Activated naive CD8-positive, alpha-beta T cell treated with anti-CD3 and anti-CD28 coated beads for 36 hours (primary cell): ENCODE measurements at places on chromosomes 6 and 20. TPM values are rescaled to one million over a fixed set of nuclear protein-coding genes. Genes with fewer than 3 reads are reported as not detected.

Gene TP53TG5
- 0.41 TPM for total RNA-seq

DNA sequence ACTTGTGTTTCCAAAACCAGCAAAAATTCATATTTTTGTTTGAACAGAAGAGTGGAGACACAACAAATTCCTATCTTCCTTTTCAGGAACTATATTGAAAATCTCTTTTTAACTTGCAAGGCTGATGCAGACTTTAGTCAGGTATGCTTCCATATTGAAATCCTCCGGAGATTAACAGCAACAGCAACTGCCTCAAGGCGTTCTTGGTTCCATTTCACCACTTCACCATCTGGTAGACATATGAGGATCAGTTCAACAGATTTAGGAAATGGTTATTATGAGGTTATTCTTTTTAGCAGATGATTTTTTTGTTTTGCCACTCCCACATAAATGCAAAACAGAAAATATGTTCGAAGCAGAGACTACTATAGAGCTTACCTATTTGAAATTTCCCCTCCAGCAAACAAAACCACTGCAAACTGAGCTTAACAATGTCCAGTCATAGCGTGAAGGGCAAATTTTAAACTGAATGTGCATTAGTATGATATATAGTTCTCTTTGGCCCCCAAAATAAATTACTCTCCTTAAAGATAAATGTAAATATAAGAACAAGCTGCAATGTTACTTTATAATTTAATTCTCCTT lies 520.5 kb upstream of the ADGRB3 start:
- H3K36me3 ChIP-seq = no peaks in the 10 kb centered on the region
- H3K27ac ChIP-seq = no peak overlapping the region
- H3K4me3 ChIP-seq = no peak overlapping the region
- H3K27me3 ChIP-seq = no peaks in the 10 kb centered on the region
- DNase-seq = no peak

Gene OPRM1
- total RNA-seq = not detected

DNA sequence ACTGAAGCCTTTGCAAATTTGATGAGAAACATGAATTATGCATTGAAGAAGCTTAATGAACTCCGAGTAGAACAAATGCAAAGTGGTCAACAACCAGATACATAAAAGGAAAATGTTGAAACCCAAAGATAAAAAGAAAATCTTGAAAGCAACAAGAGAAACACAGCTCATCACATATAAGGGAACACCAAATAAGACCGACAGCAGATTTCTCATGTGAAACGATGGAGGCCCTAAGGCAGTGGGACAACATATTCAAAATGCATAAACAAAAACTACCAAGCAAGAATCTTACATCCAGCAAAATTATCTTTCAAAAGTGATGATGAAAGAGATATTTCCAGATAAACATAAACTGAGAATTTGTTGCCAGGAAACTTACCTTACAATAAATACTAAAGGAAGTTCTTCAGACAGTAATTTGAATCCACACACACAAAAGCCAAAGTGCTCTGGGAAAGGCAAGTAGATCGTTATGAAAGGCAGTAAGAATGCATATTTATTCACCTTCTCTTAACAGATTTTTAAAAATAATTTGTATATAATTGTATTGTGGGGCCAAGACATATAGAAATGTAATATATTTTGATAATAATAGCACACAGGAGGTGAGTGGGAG lies 22.5 kb downstream of the SLC52A3 start:
- no peak for DNase-seq
- H3K36me3 ChIP-seq = peaks cover 10% of the 10 kb centered on the region
- H3K4me1 ChIP-seq = peaks cover 4% of the 10 kb centered on the region
- H3K27ac ChIP-seq = no peak overlapping the region
- H3K4me3 ChIP-seq = no peak overlapping the region
- no peaks in the 10 kb centered on the region for H3K27me3 ChIP-seq

Gene RBM39
- total RNA-seq = 349 TPM

GRCh38 chr6:168884646-168885086 lies 369.0 kb downstream of the THBS2 start:
- DNase-seq = peak; percentile 77
- H3K4me3 ChIP-seq = peak overlapping the region; percentile 62
- no peaks in the 10 kb centered on the region for H3K36me3 ChIP-seq
- no peaks in the 10 kb centered on the region for H3K27me3 ChIP-seq
- peaks cover 7% of the 10 kb centered on the region for H3K4me1 ChIP-seq
- peak overlapping the region; percentile 54 for H3K27ac ChIP-seq

DNA sequence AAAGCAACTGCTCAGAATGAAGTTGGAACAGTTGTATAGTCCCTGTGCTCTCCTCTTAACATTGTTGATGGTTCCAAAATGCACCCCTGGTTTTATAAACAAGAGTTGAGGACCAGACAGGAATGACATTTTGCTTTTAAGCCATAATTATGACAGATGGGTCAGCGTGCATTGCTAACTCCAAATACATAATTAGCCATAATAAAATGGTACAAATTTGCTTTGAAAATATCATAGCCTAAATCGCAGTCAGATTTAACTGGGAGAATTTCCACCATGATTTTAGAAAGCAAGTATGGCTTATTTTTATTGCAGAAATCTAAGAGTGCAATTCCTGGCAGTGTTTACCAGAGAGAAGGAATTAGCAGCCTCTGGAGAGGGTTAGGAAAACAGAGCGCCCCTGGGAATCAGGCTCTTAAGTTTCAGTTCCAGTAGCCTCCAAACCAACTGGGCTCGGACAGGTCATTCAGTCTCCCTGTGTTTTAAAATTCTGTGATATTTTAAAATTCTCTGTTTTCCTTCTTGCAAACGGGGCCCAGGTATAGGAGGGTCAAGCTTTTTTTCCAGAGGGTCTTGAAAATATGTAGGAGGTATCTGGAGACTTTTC lies 302.3 kb downstream of the TBC1D7 start:
- no peaks in the 10 kb centered on the region for H3K4me1 ChIP-seq
- H3K36me3 ChIP-seq = no peaks in the 10 kb centered on the region
- no peak overlapping the region for H3K27ac ChIP-seq

Gene DEFB126
- total RNA-seq = not detected
